ENCODE measurements at places on chromosomes 3 and 15. TPM values are rescaled to one million over a fixed set of nuclear protein-coding genes. Genes with fewer than 3 reads are reported as not detected.
A peak's percentile ranks its signal among the peaks of the same experiment; 100 is the strongest.

DNA sequence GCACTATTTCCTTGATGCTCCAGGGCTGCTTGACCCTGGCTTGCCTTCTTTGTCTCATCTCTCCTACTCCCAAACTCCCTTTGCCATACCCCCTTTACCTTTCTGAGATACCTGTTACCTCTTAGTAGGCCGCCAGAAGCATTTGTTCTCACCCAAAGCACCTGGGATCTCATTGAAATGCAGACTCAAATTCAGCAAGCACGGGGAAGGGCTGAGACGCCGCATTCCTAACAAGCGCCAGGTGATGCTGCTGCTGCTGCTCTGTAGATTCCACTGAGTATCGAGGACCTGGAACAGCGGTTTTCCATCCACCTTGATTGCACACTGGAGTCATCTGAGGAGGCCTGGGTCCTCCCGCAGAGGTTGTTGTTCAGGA is 91.8 kb downstream of the TMEM266 start:
- H3K27ac ChIP-seq, result no peak overlapping the region
- no peak overlapping the region for H3K4me3 ChIP-seq
- no peaks in the 10 kb centered on the region for H3K4me1 ChIP-seq
- H3K27me3 ChIP-seq, result no peaks in the 10 kb centered on the region
- H3K36me3 ChIP-seq, result no peaks in the 10 kb centered on the region
- DNase-seq, result no peak

GRCh38 chr3:78004571-78004970 is 964.7 kb downstream of the ROBO2 start:
- H3K27me3 ChIP-seq, result no peaks in the 10 kb centered on the region
- no peaks in the 10 kb centered on the region for H3K4me1 ChIP-seq
- H3K36me3 ChIP-seq, result no peaks in the 10 kb centered on the region
- no peak for DNase-seq
- no peak overlapping the region for H3K27ac ChIP-seq

DNA sequence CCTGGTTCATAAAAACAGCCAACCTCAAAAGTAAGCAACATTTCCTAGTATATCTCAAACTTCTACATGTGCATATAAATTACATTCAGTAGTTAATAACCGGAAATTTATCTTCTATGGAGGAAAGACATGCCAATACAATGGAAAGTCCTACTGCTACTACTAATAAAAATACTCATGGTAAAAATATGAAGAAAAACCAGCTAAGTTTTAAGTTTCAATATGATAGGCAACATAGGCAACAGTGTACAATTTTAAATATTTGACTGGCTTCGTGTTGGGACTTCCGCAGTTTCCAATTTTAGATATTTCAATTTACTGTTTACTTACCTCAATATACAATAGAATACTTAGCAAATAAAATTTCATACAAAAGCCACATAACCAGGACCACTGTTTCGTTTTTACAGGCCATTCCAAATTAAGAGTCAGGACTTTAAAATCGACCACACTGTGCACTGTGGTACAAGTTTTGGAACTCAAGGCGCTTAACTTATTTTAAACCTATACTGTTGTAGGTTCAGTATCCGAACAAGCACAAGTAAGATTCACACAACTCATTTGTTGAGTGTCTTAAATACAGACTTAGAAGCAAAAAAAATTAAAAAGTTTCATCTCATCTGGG is 2.9 kb downstream of the NAA50 start:
- no peaks in the 10 kb centered on the region for H3K36me3 ChIP-seq
- no peak overlapping the region for H3K4me3 ChIP-seq
- no peaks in the 10 kb centered on the region for H3K27me3 ChIP-seq
- no peak overlapping the region for H3K27ac ChIP-seq
- H3K4me1 ChIP-seq, result peaks cover 23% of the 10 kb centered on the region
- no peak for DNase-seq

DNA sequence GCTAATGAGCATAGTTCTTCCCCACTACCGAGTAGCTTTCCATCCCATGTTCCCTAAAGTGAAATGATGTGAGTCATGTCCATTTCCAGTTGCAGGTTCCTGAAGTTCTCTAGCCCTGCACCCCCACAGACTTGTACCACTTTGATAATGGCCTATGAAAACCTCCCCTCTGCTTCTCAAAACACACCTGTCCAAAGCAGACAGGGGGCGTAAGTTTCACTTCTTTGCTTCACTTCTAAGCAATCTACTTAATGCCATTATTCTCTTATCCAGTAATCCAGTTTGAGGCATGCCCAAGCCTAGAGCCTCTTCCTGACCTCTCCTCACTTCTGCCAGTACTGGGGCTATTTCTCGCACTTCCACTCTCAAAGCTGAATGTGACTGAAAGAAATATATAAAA is 305.1 kb downstream of the IGSF11 start:
- no peak for DNase-seq
- H3K4me1 ChIP-seq, result no peaks in the 10 kb centered on the region

DNA sequence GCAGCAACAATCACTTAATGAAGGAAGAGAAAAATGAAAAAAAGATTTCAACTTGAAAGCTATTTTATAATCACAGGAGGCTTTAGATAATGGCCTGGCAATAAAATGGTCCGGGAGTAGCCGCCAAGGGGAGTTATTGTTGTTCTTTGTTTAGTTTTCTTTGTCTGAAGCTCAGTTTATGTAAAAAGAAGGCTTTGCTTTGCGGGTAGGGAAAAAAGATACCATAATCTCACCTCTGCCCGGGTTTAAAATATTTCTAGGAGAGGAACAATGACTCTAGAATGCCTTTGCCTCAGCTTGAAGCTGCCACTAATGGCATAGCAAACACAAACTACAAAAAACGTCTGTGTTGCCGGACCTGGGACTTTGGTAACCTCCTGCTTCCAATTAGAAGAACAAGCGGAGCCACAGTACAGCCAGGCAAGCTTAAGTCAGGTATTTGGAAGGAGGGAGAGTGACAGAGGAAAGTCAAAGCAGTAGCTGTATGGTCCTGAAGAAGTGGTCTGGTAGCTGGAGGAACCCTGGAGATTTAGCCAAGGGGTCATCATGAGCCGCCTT is 764.5 kb downstream of the TUSC7 start:
- no peaks in the 10 kb centered on the region for H3K27me3 ChIP-seq
- no peaks in the 10 kb centered on the region for H3K4me1 ChIP-seq
- H3K36me3 ChIP-seq, result no peaks in the 10 kb centered on the region
- no peak for DNase-seq
- no peak overlapping the region for H3K27ac ChIP-seq

LTK gene
- total RNA-seq, result not detected

GRCh38 chr15:51162865-51163762 is 68.4 kb upstream of the TNFAIP8L3 start:
- peak; percentile 57 for DNase-seq
- no peaks in the 10 kb centered on the region for H3K4me1 ChIP-seq
- no peaks in the 10 kb centered on the region for H3K36me3 ChIP-seq
- H3K27ac ChIP-seq, result peak overlapping the region; percentile 12

SLC22A14 gene
- not detected for total RNA-seq

GRCh38 chr3:58627941-58628340 is 38.6 kb downstream of the FAM3D start:
- peak overlapping the region; percentile 37 for H3K27ac ChIP-seq
- H3K36me3 ChIP-seq, result no peaks in the 10 kb centered on the region
- H3K4me1 ChIP-seq, result no peaks in the 10 kb centered on the region
- H3K27me3 ChIP-seq, result no peaks in the 10 kb centered on the region
- H3K4me3 ChIP-seq, result no peak overlapping the region
